ENCODE measurements at places on chromosomes 7 and 10. TPM values are rescaled to one million over a fixed set of nuclear protein-coding genes. Genes with fewer than 3 reads are reported as not detected.

HPSE2 gene
- total RNA-seq = not detected

TNS3 gene
- total RNA-seq = 22.8 TPM

TMEM176B gene
- not detected for total RNA-seq

CYP3A4 gene
- not detected for total RNA-seq

SLC18A3 gene
- total RNA-seq = not detected

LRRC18 gene
- not detected for total RNA-seq

SPDYE3 gene
- not detected for total RNA-seq

POLR2J2 gene
- 3.5 TPM for total RNA-seq

NRG3 gene
- total RNA-seq = not detected

NUPR2 gene
- total RNA-seq = not detected

EBF3 gene
- 9.0 TPM for total RNA-seq

ACBD7 gene
- 0.79 TPM for total RNA-seq

HMX3 gene
- total RNA-seq = 0.16 TPM

FRMD4A gene
- 12.9 TPM for total RNA-seq

RET gene
- total RNA-seq = 0.17 TPM

FLNC gene
- 209 TPM for total RNA-seq

CTAGE4 gene
- 0.32 TPM for total RNA-seq

MACROH2A2 gene
- total RNA-seq = 11.0 TPM

PDZD7 gene
- 2.0 TPM for total RNA-seq

LRRD1 gene
- total RNA-seq = not detected

PLEKHA8 gene
- 5.2 TPM for total RNA-seq

PYROXD2 gene
- 11.3 TPM for total RNA-seq

OLAH gene
- total RNA-seq = not detected

VSTM4 gene
- 5.5 TPM for total RNA-seq

ASB10 gene
- not detected for total RNA-seq

SHTN1 gene
- 1.2 TPM for total RNA-seq

SORCS1 gene
- not detected for total RNA-seq

SLC13A1 gene
- total RNA-seq = not detected

NEUROG3 gene
- total RNA-seq = not detected

ATOH7 gene
- not detected for total RNA-seq

NRP1 gene
- 306 TPM for total RNA-seq

PAX4 gene
- not detected for total RNA-seq

PNLIPRP2 gene
- not detected for total RNA-seq

PSAP gene
- total RNA-seq = 1,004 TPM

PLXNA4 gene
- 2.5 TPM for total RNA-seq

WDR86 gene
- 0.95 TPM for total RNA-seq

ATG9B gene
- under 0.01 TPM for total RNA-seq

BHLHA15 gene
- 0.16 TPM for total RNA-seq

STEAP1B gene
- total RNA-seq = 21.0 TPM

CFTR gene
- not detected for total RNA-seq

RASSF4 gene
- 10.2 TPM for total RNA-seq

HACD1 gene
- total RNA-seq = 20.6 TPM

P4HA1 gene
- 110 TPM for total RNA-seq

CRYGN gene
- total RNA-seq = 0.47 TPM

FANK1 gene
- 8.5 TPM for total RNA-seq

SEMA3C gene
- 126 TPM for total RNA-seq

PFKP gene
- total RNA-seq = 127 TPM

MUC12 gene
- total RNA-seq = 0.34 TPM

TSPAN13 gene
- 1.8 TPM for total RNA-seq

FGF8 gene
- total RNA-seq = 0.16 TPM

CALML3 gene
- not detected for total RNA-seq

HOXA3 gene
- 1.3 TPM for total RNA-seq
